ENCODE measurements at places on chromosomes 4 and X.

- DNase-seq: no peak
Observed at GRCh38 chr4:141705747-141706377, 69.5 kb downstream of the IL15 start.

- DNase-seq: no peak
Observed at GRCh38 chr4:109721033-109721432, 8.8 kb downstream of the PLA2G12A start.

DNA sequence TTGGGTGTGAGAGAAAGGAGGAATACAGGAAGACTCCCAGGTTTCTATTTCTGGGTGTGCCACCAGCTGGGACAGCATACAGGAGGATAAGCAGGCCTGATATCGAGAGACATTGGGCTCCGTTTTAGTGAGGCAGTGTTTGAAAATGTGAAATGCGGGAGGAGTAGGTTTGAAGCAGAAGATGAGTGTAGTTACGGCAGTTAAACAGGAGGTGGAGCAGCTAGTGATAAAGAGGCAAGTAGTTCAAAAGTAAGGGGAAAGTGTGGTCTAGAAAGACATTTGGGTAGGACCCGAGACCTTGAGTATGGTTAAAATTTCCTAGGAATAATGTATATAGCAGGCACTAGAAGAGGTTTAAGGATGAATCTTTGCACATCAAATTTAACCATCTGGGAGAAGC, 42.4 kb downstream of the DCUN1D4 start:
- DNase-seq: no peak

GRCh38 chr4:151641167-151641566, 119.6 kb downstream of the GATB start:
- DNase-seq: no peak

DNA sequence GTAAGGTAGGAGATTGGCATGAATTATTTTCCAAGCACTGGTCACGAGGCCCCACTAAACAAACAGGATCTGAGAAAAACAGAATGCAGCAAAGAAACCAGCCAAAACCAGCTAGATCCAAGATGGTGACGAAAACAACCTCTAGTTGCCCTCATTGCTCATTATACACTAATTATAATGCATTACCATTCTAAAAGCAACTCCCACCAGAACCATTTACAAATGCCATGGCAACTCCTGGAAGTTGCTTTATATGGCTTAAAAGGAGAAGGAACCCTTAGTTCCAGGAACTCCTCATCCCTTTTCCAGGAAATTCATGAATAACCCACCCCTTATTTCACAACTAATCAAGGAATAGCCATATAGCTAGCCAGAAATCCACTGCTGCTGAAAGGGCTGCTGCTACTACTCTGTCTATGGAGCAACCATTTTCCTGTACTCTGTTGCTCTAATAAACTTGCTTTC, 69.3 kb downstream of the ABCB7 start:
- DNase-seq: no peak
